ENCODE measurements at places on chromosomes 12 and 14.

- DNase-seq: no peak
Observed at GRCh38 chr14:75318353-75318752, 39.7 kb downstream of the FOS start.

- no peak for DNase-seq
Observed at GRCh38 chr12:31277081-31277480, 48.9 kb downstream of the SINHCAF start.

- no peak for DNase-seq
Observed at GRCh38 chr12:49231878-49232655, 32.8 kb upstream of the TUBA1C start.

- DNase-seq: no peak
Observed at GRCh38 chr12:1878695-1879094, 39.8 kb downstream of the CACNA2D4 start.

- DNase-seq: no peak
Observed at GRCh38 chr12:108519558-108519957, 4.5 kb downstream of the FICD start.

DNA sequence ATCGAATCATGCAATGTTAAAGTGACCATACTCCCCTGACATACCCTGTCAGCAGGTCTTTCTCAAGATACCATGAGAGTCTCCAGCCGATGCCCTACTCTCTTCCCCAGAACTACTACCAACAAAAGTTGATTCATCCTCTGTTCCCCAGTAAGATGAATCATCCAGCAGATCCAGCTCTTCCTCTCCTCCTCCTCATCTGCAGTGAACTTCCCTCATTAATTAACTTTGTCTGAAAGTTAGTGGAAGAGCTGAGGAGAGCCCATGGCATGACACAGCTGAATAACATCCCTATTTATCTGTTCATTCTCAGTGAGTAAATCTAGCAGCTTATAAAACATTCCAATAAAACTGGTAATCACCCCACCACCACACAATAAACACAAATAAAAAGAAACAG lies 213.4 kb downstream of the EGLN3 start:
- no peak for DNase-seq

- DNase-seq: no peak
Observed at GRCh38 chr14:106845286-106846087, 1319.1 kb downstream of the TMEM121 start.

- no peak for DNase-seq
Observed at GRCh38 chr12:108788076-108788782, 56.9 kb upstream of the CORO1C start.

GRCh38 chr14:104994978-104995377 lies 9.4 kb downstream of the CLBA1 start:
- no peak for DNase-seq

DNA sequence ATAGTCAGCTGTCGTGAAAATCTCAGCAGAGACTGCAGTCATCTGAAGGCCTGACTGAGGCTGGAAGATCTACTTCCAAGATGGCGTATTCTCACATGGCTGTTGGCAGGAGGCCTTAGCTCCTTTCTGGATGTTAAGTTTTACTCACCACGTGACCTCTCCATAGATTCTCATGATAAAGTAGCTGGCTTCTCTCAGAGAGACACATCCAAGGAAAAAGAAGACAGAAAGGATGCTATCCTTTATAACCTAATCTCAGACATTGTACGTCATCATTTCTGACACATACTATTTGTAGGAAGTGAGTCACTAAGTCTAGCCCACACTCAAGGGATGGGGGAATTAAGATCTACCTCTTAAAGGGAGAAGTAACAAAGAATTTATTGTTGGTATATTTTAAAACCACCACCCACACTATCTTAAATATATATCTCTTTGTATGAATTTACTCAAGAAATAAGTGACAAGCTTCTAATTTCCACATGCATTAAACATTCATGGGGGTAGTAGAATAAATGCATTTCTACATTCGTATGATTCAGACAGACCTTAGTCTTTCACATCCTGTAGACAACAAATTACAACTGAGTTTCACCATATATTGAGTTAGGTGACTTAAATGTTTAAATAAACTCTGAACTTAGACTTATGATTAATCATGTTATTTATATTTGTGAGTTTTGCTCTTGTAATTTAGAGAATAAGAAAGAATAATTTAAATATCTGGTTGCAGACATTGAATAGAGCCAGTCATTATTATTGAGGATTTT lies 411.0 kb downstream of the LRIG3 start:
- DNase-seq: no peak

DNA sequence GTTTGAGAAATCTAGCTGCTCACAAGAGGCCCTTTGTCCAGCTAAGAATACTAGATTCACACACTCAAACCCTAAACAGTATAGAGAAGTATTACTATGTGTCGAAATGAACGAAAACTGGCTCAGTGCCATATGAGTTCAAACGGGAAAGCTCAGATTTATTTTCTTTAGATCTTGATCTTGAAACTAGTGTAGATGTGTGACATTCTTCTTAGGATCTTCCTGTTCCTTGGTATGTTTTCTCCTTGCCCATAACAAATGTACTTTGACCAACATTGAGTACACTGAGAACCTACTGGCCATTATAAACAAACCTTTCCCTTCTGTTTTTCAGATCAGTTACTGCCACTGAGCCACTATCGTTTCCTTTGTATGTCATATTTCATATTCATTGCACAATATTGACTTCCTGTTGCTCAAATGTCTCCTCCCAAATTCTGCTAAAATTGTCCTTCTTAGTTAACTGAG lies 21.3 kb downstream of the MYBPC1 start:
- DNase-seq: no peak

Measured in activated T-helper 1 cell treated with anti-CD3 and anti-CD28 coated beads, Interleukin-12 subunit alpha, Interleukin-12 subunit beta, Interleukin-2, Interleukin-4 antibody, amounts not matched to agents 30 ng/mL and 10 ng/mL and 1 ng/mL, durations not matched to agents 14 hours and 24 hours and 36 hours (primary cell).